ENCODE measurements at places on chromosomes 7 and 10. TPM values are rescaled to one million over a fixed set of nuclear protein-coding genes. Genes with fewer than 3 reads are reported as not detected.

Gene ERLIN1
- total RNA-seq: 43.6 TPM

DNA sequence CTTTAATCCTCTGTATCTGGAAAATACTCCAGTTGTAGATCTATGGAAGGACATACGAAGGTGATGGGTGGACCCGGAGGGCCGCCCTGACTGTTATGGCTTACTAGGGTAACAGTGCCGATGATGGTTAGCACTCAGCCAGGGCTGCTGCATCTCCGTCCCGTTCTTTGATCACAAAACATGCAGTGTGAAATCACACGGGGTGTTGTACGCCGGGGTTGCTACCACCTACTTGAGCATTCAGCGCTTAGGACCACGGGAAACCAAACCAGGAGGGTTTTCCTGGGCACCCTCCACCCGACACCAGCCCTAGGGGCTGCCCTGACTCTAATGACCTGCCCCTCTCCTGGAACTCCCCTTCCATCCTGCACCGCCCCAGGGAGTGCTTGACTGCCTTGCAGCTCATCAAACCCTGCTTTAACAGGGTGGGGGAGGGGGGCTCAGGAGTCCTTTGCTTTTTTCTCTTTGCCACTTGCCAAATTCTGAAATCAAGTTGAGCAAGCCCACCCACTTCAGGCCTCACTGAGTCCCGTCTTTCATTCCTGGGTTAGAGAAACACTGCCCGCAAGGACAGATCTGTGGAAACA is 20.4 kb downstream of the ZNF775 start:
- DNase-seq: no peak

Gene SERPINE1
- total RNA-seq: 27.5 TPM

Gene RAPGEF5
- 21.2 TPM for total RNA-seq

DNA sequence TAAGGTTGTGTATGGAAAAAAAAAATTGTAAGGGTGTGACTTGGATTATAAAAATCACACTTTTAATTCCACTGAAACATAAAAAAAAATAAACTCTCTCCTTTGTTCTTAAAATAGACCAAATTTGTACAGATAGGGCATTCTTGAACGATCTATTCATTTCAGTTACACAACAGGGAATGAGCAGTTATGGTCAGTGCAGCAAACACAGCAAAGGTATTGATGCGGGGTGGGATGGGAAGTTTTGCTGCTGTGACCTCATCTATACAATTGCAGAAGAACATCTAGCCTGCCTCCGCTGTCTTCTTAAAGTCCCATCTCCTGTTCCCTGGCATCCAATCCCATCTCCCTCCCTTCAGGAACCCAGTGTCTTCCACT is 580.2 kb downstream of the SUGCT start:
- no peak for DNase-seq
